Activated naive CD4-positive, alpha-beta T cell treated with anti-CD3 and anti-CD28 coated beads, Interleukin-2, amount 10 ng/mL, durations not matched to agents 7 days and 5 days (primary cell): ENCODE measurements at places on chromosomes 12 and 14.

DNA sequence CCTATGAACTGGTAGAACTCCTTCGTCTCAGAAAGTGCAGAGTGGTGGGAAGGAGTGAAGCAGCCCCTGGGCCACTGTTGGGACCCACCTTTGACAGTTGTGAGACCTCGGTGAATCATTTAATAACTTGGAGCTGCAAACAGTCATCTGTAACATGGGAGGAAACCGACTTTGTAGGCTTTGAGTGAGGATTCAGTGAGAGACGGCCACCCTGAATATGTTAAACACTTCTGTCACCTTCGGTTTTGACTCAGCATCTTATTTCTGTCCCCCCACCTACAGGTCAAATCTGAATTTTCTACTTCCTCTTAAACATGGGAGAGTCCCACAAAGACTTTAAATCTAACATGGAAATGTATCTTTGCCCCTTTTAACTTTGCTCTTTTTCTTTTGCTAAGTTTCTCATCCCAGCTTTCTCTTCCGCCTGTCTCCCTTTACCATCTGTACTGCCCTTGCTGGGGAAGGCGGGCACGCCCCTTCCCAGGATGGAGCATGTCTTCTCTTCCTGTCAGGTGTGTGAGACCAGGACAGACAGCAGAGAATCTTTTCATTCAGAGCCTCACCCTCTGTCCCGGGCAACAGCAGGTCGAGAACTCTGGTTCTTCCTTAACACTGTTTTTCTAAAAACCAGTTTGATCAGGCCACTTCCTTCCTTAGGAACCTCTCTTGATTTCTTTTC, 37.1 kb downstream of the ZC3H14 start:
- peaks cover 29% of the 10 kb centered on the region for H3K4me1 ChIP-seq
- no peaks in the 10 kb centered on the region for H3K27me3 ChIP-seq
- peaks cover 49% of the 10 kb centered on the region for H3K36me3 ChIP-seq

- H3K27ac ChIP-seq, result no peak overlapping the region
- H3K4me1 ChIP-seq, result peaks cover 5% of the 10 kb centered on the region
- no peak overlapping the region for H3K4me3 ChIP-seq
- no peak for DNase-seq
Measured at GRCh38 chr14:92719421-92719820, 29.0 kb downstream of the LGMN start.

DNA sequence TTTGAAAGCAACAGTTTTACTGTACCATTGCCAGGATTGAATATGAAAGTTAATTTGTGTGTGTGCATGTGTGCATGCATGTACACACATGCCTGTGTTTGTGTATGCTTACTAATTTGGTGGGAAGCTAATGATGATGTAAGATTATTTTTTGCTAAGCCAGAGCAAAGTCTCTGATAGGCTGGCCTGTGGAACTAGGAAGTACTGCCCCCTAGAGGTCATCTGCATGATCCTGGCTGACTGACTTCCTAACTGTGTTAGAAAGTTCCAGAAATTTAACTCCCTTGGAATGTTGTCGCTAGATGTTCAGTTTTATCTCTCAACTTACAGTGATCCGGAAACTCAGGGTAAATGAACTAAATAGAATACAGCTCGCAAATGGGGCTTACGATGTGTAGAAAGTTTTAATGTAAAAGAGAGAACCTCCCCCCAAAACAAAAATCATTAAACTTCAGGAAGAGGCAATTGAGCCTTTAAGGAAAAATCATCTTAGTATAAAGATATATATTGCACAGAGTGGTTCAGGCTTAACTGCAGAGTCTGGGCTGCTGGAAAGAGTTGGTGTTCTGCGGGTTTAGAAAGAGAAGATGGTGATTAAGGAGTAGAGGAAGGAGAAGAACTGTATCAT, 34.3 kb upstream of the SLC38A1 start:
- H3K27ac ChIP-seq, result no peak overlapping the region
- no peak overlapping the region for H3K4me3 ChIP-seq
- peak; percentile 60 for DNase-seq
- H3K36me3 ChIP-seq, result no peaks in the 10 kb centered on the region
- peaks cover 3% of the 10 kb centered on the region for H3K4me1 ChIP-seq

GRCh38 chr14:76948976-76949375, 79.5 kb downstream of the IRF2BPL start:
- H3K27ac ChIP-seq, result peak overlapping the region; percentile 33
- H3K36me3 ChIP-seq, result no peaks in the 10 kb centered on the region
- H3K4me1 ChIP-seq, result peaks cover 62% of the 10 kb centered on the region
- no peaks in the 10 kb centered on the region for H3K27me3 ChIP-seq

DNA sequence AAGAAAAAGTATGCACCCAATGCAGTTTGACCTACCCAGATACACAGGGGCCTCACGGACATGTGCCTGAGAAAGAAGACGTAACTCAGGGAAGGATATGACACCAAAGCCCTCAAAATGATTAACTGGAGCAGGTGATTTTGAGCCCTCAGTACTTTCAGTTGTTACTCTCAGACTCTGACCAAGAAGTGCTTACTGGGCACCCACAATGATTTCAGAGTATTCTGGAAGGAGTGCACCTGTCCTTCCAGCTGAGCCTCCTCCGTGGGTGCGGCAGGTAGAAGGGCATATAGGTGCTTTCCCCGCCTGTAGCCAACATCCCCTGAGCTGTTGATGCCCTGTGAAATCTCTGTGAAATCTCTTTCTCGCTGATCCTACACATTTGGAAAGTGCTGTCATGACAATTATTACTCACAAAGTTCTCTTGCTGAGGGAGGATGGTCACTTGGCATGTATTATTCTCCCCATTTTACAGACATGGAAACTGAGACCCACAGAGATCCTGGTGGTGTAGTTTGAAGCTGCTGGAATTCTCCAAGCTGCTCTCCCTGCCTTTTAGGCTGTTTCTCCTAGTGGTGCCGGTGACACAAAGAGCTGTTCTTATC, 154.3 kb upstream of the CCND2 start:
- peak; percentile 57 for DNase-seq
- H3K27me3 ChIP-seq, result peaks cover 16% of the 10 kb centered on the region
- H3K4me1 ChIP-seq, result peaks cover 62% of the 10 kb centered on the region
- peak overlapping the region; percentile 56 for H3K4me3 ChIP-seq
- H3K27ac ChIP-seq, result peak overlapping the region; percentile 86

DNA sequence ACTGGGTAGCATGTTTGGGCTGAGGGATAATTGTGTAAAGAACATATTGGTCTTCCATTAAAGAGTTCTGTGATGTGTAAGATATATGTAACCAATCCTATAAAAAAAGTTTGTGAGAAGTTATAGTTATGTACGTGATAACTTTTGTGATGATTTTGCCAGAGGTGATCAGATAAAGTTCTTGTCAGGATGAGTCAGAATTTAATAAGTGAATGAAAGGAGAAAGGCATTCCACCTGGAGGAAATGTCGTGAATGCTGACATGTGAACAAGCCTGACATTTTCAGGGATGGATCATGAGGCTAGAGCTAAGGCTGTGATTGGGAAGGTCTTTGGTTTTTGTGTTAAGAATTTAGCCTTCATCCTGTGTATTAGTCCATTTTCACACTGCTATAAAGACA, 241.5 kb downstream of the SNAPC1 start:
- H3K27me3 ChIP-seq, result peaks cover 4% of the 10 kb centered on the region
- DNase-seq, result no peak
- H3K4me1 ChIP-seq, result no peaks in the 10 kb centered on the region
- no peak overlapping the region for H3K4me3 ChIP-seq
- no peak overlapping the region for H3K27ac ChIP-seq
- no peaks in the 10 kb centered on the region for H3K36me3 ChIP-seq

GRCh38 chr12:95882873-95883272, 24.1 kb downstream of the SNRPF start:
- no peaks in the 10 kb centered on the region for H3K36me3 ChIP-seq
- H3K4me3 ChIP-seq, result no peak overlapping the region
- no peaks in the 10 kb centered on the region for H3K27me3 ChIP-seq
